WTC11 (cell line): ENCODE measurements at places on chromosomes 1 and 21.
A peak's percentile ranks its signal among the peaks of the same experiment; 100 is the strongest.

GRCh38 chr1:84675106-84675505 is 15.2 kb downstream of the SSX2IP start:
- no peak for DNase-seq

- no peak for DNase-seq
Measured at GRCh38 chr21:36092681-36093080, 22.9 kb downstream of the CBR1 start.

DNA sequence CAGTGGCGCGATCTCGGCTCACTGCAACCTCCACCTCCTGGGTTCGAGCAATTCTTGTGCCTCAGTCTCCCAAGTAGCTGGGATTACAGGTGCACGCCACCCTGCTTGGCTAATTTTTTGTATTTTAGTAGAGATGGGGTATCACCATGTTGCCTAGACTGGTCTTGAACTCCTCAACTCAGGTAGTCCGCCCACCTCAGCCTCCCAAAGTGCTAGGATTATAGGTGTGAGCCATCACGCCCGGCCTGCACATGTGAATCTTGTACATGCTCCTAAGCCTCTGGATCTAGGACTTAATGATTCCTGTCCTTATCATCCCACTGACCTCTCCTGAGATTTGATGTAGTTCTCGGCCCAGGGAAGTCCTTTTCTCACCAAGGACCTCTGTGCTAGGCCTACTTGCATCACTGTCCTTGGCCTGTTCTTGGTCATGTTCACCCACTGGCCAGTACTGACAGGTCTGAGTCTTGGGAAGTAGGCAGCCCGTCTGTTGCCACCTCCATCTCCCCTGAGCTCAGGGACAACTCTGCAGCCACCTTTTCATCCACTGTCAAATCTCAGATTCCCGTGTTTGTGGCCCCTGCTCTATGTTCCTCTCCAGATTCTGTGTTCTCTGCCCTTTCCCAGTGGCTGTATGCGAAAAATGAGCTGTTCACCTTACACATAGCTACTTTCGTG is 9.4 kb downstream of the HYI start:
- DNase-seq = no peak

DNA sequence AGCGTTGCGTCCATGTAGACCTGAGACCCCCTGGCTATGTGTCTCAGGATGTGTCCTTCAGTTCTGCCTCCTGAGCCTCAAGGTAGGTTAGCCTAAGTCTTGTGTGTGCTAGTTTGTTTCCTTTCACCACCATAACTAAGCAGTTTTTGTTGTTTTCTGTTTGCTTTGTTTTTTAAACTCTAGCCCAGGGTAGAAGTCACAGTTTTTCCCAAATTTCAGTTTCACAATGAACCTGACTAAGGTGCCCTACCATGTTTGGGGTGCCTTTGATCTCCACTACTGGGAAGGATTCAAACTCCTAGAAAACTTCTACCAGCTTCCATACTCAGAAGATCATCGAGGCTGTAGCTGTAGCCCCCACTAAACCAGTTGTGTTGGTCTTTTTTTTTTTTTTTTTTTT is 14.8 kb upstream of the SMG7 start:
- no peak for DNase-seq

DNA sequence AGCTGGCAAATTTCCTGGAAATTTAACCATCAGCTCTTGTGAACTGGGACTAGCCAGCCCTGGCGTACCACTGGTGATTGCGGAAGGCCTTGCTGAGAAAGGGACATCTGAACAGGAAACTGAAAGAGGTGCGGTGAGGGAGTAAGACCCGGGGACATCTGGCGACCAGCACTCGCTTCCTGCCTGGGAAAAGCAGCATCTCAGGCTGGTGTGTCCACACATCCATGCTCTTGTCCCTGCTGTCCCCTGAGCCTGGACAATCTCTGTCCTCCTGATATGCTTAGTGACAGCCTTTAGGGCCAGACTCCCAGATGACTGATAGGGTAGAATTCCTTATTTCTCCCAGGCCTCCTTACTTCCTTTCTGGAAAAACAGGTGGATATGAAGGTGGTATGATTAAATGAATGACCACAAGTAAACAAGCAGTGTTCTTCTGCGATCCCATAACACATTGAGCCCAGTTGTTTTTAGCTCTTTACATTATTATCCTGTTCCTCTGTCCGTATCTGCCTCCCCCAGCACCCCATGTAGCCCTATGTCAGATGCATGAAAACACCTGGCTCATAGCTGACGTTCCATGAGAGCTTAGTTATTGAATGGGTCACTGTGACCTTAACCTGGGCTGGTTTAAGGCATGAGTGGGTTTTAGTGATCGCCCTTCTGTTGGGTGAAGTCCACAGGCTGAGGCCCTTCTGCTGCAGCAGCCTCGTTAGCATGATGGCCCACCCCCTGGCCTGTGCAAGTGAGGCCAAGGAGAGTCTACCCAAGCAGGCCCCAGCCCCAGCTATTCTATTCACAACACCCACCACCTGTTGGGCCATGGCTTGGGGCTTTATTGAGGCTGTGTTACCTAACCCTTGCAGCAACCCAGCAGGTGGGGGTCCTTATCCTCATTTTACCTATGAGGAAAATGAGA is 76.1 kb upstream of the GADD45A start:
- DNase-seq = no peak

DNA sequence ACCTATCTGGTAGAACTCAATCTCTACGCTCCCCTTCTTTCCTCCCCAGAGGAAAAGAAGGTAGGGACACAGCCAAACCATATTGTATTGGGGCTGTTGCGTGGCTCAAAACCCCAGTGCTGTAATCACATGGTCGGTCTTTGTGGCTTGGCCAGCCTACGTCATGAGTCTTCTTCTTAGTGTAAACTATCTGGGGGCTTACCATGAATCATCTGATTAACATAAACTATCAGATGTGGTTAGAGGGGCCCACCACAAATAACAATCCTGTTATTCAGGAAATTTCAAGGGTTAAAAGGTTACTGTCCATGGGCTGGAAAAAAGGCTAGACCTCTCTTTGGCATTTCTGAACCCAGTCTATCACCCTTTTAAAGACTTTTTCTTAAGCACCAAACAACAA is 49.5 kb upstream of the GPR52 start:
- DNase-seq = no peak

DNA sequence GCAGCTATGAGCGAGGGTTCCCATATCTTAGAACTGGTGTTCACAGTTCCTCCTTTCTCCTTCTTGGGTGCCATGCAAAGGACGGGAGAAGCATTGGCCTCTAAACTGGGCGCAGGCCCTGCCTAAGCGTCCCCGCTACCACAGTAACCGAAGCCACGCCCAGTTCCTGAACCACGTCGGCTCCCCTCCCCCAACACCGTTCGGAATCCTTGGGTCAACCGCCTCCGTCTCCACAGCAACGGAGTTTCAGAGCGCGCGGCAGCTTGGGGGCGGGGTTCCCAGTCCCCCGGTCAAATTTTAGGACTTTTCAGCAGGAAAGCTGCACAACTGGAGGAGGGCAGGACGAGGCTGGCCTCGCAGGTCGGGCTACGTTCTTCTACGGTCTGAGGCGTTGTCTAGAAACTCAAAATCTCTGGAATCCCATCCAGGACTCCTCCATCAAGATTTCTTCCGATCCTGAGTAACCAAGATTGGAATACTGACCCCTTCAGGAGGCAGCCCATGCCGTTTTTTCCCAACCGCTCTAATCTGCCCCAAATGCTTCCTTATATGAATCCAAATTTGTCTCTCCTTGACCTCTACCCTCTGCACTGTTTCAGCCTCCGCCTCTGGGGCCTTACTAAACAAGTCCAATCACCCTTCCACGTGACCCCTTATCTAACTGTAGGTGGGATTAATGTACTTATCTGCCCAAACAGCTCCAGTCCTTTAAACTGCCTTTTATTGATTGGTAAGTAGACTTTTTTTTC is at the start of gene SPAG17:
TSS of gene SPAG17 (minus strand) at position 145 of the 749 bp plus-strand sequence. CDS start at position 74, 71 bp downstream.
- peak; percentile 97 for DNase-seq

- DNase-seq = no peak
Measured at GRCh38 chr1:8059161-8059622, 33.1 kb upstream of the ERRFI1 start.

DNA sequence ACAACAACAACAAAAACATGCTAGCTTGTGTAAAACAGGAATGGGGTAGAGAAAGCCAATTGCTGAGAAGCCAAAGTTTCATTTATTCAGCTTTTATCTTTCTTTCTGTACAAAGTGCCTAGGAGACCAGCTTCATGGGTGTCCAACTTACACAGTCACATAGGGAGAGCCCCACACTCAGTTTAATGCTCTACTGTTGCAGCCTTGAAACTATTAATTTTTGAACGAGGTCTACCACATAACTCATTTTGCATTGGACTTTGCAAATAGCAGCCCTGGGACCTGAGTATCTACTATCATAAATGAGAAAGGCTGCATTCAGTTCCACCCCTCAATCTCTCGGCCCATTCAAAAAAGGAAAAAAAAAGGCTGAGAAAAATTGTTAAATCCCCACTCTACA is 98.8 kb downstream of the ZNF644 start:
- DNase-seq = no peak

DNA sequence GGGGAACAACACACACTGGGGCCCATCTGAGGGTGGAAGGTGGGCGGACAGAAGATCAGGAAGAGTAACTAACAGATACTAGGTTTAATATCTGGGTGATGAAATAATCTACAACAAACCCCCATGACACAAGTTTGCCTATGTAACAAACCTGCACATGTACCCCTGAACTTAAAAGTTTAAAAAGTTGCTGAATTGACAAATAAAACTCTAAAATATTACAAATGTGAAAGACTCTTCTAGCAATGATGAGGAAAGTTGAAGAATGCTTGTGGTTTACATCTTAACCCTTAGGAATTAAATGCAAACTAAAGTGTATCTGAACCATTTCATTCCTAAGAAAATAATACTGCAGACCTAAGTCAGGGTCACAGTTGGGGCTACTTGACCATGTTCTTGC is 525.6 kb upstream of the CAMK1G start:
- no peak for DNase-seq

DNA sequence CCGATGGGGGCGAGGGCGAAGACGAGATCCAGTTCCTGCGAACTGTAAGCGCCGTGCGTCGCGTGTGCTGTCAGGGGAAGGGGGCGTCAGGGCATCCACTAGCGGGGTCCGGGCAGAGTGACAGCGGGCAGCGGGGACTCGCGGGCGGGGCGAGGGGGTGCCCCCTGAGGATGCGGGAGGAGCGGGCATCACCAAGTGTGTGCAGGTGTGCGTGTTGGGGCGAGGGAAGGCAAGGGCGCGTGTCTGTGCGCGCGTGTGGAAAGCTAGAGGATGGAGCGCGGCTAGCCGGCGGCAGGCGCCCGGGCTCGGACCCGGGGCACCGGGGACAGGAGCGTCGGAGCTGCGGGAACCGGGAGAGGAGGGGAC is 525 bp downstream of the RYR2 start:
- DNase-seq = peak; percentile 35

DNA sequence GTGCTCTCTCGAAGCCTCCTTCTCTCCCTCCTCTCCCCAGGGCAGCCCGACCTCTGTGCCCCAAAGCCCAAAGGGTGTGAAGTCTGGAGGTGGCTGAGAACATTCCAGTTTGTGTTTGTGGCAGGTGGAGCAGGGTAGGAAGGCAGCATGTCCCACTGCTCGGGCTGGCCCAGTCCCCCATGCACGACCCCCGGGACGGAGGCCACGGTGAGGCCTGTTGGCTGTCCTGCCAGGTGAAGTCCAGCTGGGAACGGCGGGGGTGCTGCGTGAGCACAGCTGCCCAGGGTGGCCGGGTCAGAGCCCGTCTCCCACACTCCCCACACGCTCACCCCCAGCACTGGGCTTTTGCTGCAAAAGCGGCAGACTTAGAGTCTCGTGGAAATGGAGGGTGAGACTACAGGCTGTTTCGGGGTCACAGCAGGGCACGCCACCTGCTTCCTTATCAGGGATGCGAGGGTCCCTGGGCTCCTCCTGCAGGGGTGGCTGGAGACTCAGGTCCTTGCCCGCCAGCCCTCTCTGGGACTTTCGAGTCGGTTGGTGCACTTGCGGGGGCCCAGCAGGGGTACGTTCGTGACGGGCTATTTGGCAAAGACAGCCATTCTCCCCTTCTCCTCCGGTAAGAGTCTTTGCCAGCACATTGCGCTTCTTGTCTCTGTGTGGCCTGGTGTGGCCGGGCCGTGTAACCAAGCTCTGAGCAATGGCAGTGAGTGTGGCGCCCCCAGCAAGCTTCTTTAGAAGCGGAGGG is 40.3 kb downstream of the MORN1 start:
- DNase-seq = no peak

DNA sequence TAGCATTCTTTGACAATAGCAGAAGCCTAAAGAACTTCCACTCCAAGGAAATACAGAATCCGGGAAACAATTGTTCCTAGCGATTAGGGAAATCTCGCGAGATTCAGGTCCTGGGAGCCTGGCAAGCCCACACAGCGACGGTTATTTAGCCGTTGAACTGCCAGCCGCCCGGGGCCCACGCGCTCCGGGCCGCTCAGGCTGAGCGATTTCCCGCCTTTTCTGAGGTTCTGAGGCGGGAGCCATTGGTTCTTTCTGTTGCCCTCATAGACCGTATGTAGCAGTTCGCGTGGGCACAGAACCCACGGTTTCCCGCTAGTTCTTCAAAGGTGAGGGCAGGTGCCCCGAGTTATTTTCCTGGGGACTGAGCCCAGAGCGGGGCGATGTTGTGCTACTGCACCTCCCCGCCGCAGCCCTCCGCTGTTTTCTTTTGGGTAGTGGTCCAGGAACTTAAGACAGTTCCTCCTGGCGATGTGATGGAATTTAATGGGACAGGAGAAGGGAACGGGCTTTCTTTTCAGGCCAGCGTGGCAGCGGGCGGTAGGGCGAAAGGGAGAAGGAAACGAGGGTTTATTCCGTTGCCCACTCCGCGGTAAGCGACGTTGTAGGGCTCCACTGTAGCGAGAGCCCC is at the start of gene SYCP1:
TSS of gene SYCP1 (plus strand) at position 171 of the 628 bp plus-strand sequence. CDS start 602 bp downstream, outside the sequence.
- peak; percentile 25 for DNase-seq

DNA sequence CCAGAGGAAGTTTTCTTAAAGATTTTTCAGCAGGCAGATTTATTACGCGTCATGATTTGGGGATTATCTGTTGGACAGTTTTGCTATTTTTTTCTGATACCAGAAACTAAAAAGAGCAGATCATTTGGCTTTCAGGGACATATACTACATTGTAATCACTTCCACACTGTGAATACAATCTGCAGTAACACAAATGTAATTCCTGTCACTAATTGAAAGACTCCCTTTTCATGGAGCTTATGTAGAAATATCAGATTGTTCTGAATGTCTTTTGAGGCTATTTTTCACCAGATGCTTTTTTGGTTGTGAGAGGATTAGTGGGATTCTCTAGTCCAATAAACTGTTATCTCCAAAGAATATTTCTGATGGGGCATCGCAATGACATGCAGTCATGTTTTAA is 464.2 kb downstream of the DISC1 start:
- DNase-seq = no peak

GRCh38 chr1:78275456-78275855 is 215.3 kb upstream of the PTGFR start:
- no peak for DNase-seq

DNA sequence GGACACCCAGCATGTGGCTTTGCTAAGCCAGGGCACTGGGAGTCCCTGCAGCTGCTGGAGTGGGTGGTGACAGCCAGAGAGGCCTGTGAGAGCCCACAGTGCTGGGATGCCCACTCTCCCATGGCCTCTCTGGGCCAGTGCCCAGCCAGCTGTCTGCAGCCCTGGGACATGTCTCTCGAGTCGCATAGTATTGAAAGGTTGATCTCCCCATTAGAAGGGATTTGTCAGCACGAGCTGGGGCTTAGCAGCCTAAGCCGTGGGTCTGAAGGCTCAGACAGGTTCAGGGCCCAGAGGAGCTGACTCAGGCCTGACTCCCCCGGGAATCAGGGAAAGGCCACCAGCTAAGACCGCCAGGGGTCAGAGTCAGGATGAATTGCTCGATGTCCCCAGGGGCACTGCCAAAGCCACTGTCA is 53.5 kb downstream of the FOXD2 start:
- no peak for DNase-seq
